ENCODE measurements at places on chromosomes 7 and 10.

DNA sequence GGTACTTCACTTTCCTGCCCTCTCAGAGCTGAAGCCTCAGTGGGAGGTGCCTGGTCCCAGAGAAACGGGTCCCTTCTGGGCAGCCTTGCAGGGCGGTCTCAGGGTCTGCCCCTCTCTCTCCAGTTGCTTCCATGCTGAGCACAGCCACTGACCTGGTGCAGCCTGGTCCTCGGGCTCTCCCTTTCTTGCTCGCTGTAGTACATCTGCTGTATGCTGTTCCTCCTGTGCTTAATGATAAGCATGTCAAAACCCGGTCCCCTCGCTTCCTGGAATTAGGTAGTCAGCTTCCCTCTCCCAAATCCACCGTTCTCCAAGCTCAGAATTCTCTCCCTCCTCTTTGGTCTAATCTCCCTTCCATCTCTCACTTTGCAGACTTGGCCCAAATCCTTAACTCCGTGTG lies 11.0 kb upstream of the HPS1 start:
- no peak for DNase-seq

DNA sequence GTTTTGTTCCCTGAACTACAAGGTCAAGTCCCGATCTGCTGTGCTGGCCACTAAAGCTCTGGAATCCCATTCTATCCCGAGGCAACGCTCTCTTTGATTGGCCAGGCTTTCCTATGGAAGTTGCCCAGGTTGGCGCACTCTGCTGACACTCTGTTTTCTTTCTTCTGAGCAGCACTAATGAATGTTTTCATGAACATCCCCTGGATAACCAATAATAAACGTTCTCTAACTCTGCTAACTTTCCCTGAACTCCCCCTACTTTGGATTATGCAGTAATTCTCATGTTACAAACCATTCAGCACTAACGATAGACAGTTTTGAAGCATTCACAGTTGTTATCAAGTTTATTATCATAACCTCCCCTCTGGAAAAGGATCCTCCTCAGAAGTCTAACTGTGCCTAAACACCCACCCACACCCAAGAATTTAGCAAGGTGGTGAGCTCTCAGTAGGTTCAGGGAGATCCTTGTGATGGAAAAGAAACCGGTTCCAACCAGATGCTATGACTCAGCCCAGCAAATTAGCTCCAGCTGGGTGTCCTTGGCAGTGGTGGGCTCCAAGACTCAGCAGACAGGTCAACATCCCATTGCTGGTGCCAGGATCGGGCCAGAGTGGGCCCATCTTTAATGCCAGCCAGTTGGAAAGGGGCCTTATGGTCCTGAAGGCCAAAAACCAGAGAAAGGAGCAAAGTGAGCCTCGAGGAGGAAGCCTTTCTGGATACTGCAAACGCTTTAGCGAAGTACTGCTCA lies 68.4 kb downstream of the CREB3L2 start:
- DNase-seq = peak; percentile 9

GRCh38 chr7:156582591-156583123 lies 57.9 kb upstream of the RNF32 start:
- no peak for DNase-seq

DNA sequence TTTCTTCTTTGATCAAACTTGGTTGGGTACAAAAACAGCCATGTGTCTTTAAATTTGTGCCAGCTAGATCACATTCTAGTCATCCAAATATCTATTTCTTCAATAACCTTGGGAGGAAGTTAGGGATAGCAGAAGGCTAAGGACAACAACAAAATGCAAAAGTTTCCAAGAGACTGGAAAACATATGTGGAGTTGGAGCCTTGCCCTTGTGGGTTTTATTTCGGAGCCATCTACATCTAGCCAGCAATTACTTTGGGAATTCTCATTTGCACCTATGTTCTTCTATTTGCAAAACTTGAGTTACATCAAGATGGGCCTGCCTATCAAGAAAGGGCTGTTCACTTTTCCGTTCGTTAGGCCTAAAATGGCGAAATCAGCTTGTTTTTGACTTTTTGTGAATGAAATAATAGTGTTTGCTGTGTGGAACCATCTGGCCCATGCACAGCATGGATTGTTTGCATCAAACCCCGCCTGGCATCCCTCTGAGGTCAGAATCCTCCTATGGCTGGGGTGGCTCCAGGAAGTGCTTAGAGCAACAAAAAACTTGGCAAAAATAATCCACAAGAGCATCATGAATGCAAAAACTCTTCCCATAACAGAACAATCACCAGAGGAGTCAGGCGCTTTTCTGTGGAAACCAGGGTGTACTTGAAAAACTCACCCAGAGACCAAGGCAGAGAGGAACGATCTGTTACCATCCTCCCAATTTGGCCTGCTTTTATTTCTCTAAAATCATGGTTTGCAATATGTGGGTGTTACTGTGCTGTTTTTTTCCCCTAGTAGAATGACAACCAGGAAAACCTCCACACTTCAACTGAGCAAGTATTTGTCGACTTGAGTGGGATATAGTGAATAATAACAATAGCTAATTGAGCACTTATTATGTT lies 36.2 kb upstream of the XPNPEP1 start:
- no peak for DNase-seq

DNA sequence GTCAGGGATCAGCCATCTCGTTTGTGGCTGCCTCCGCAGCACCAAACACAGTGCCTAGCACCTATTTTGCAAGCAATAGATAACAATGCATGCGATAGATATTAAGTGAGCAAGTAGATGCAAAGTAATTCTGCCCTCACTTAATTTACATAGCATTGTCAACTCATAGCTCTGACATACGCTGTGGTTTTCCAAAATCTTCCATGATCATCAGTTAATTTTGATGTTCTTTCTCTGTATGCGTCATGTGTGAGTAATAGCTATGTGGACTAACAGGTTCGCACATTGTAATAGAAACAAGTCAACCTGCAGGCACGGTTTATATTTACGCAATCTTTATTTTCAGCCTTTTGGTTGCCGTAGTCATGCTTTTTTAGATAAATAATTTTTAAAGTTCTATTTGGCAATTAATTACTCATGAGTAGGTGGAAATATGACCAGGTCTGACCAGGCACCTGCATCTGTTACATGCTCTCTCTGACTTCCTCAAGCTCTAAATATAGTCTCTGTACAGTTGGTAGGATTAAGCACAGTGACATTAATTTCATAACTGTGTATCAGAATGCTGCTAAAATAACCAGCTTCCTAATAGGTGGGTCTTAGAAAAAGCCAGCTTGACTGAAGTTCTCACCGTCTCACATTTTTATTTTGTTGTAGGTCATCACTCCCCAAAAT lies 13.3 kb downstream of the MAP3K8 start:
- no peak for DNase-seq

- no peak for DNase-seq
Measured at GRCh38 chr7:146417176-146417575, 300.6 kb downstream of the CNTNAP2 start.

GRCh38 chr7:102992938-102993717 lies 80.3 kb downstream of the LRRC17 start:
- no peak for DNase-seq

DNA sequence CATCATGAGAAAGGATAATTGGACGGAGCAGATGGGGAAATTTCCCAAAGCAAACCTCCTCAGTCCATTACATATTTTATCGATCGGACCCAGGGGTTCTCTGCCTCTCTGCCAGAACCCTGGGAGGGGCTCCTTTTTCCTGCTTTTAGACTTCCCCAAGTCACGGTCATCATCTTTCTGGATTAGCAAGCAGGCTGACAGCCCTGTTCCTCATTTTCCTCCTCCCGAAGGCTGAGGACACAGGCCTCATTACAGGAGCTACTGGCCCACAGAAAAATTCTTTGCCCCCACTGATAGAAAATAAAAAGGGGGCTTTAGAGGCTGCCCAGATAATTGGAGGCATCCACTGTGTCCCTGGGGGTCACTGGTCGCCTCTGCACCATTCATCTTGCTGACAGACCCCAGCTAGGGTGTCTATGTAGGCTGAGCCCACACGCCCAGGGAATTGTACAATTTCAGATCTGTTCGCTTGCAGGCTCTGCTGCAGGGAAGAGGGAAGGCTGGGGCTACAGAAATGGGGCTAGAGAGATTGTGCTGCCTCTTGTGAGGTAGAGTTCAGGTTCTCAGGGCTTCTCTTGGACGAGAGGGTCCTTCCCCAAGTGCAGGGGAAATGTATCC lies 125.7 kb upstream of the SDK1 start:
- DNase-seq = no peak

DNA sequence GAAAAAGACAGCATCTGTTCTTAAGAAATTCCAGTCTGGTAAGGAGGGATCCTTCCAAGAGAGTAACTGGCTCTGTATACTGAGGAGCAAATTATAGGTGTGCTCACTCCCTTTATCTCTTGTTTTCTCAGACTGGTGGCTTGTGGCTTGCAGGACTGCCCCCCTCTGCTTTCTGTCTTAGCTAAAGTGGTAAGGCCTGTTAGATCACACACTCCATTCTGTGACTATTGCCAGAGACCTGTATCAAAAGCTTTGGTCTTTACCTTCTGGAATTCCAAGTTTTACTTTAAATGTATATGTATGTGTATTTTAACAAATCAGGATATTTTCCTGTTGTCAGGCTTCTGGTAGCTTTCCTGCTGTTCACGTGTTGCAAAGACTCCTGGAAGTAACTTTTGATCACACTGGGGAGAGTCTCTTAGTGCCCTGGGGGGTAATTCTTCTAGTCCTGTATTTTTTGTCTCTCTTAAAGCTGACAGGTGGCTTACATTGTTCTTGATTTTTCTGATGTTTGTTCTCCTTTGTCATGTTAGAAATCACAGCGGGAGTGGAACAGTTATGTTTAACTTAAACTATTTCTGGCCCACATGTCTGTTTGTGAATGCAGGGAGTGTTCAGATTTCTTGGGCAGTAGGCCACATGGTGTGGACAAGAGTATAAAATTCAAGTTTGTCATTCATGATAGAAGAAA lies 99.0 kb downstream of the PLPP4 start:
- DNase-seq = no peak

GRCh38 chr10:944034-944831 lies 12.7 kb upstream of the LARP4B start:
- DNase-seq = no peak

GRCh38 chr7:4051696-4052095 lies 630.4 kb upstream of the FOXK1 start:
- DNase-seq = no peak

- DNase-seq = peak; percentile 59
Measured at GRCh38 chr7:437329-438251, 82.1 kb downstream of the PDGFA start.

- no peak for DNase-seq
Measured at GRCh38 chr10:18402853-18403252, 248.5 kb downstream of the NSUN6 start.

- no peak for DNase-seq
Measured at GRCh38 chr7:124813994-124814798, 48.6 kb upstream of the GPR37 start.

All from substantia nigra (tissue), 51 donors.